Activated CD4-positive, alpha-beta T cell treated with anti-CD3 and anti-CD28 coated beads, Interleukin-2, amount 50 U/mL, for 16 hours (primary cell): ENCODE measurements at places on chromosomes 1 and 21.

GRCh38 chr1:92167151-92167550 is 50.6 kb upstream of the C1orf146 start:
- no peak for DNase-seq

DNA sequence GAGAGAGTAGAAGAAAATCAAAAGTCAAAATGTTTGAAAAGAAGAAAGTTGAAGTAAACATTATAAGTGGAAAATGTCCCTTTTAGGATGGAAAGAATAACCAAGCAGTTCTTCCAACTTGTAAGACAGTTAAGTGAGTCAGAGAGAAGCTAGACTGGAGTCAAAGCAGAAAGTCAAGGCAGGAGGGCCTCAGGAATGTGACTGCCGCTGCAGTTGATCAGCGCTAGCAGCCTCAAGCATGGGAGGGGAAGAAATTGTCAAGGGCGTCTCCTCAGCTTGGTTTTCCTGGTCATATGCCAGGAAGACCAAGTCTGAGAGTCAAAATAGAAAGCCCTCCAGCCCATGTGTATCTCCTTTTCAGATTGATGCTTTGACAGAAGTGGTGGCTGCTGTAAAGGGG is 23.2 kb downstream of the HAO2 start:
- no peak for DNase-seq

GRCh38 chr1:221565711-221566110 is 176.2 kb downstream of the DUSP10 start:
- DNase-seq: no peak

GRCh38 chr1:78289603-78290002 is 201.2 kb upstream of the PTGFR start:
- DNase-seq: no peak

DNA sequence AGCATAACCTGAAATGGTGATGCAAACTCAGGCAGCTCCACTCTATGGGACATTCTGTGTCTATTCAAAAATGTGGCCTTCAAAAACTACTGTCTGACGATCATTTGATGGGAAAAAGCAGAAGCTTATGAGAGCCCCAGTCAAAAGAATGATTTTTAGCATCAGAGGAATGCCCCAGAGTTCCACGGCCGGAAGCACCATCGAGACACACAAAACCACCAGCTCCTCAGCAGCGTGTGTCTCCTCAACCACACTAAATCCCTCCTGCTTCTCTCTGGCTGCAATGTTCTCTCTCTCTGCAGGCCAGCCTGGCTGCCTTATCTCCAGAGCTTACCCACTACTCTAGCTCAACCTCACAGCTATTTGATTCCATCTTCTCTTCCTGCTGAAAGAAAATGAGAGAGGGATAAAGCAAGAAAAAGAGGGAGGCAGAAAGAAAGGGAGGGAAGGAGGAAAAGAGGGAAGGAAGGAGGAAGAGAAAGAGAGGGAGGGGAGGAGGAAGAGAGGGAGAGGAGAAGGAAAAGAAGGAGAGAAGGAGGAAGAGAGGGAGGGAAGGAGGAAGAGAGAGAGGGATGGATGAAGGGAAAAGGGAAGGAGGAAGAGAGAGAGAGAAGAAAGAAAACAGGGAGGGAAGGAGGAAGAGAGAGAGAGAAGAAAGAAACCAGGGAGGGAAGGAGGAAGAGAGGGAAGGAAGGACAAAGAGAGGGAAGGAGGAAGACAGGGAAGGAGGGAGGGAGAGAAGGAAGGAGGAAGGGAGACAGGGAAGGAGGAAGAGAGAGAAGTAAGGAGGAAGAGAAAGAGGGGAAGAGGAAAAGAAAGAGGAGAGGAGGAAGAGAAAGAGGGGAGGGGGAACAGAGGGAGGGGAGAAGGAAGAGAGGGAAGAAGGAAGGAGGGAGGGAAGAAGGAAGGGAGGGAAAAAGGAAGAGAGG is 33.5 kb upstream of the LAPTM5 start:
- no peak for DNase-seq

DNA sequence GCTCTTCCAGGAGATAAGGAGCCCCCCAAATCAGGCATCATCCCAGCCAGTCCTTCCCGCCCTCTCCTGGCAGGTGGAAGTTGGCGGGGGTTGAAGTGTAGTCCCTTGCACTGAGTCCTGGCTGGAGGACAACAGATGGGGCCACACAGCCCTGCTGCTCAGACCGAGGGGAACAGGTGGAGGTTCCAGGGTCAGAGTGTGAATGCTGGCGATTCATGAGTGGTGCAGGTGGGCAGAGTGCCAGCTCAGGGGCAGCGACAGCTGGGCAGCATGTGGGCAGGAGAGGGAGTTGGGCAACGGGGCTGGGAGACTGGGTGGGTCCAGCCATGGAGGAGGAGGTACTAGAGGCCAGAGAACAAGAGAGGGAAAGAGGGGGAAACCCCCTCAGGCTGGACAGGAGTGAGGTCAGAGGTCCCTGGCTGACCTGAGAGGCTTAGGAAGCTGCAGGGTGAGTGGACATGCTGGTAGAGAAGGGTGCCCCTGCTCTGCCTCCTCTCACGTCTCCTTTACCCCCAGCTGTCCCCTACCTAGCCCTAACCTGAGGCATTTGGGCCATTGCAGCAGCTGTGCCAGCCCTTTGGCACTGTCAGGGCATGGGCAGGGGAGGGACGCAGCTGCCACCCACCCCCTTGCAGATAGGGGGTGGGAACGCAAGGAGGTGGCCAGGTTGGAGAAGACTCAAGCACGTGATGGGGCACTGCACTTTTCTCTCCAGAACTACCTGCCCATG is 11.3 kb upstream of the ADORA1 start:
- DNase-seq: no peak

DNA sequence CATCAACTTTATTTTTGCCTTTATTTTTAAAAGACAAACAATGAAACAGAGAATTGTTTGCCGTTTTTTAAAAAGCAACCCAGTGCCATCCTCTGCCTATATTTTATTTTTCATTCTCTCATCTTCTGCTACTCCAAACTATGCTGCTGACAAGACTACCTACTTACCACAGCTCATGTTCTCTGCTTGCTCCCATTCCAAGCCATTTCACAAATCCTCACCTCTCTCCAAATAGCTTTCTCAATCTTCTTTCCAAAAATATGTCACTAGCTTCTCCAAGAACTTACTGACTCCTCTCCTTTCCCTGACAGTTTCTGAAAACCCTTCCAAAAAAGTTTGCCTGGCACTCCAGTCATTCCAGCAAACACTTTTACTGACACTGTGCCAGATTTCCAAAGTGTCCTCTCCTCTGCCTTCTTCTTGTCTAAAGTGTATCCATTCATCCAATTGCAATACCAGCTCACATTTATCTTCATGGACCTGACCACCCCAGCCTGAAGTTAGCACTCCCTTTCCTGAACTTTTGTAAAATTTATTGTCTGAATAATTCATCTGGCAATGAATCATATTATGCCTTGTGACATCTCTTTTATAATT is 766.5 kb upstream of the B3GALT2 start:
- no peak for DNase-seq

- DNase-seq: no peak
These were observed 92.0 kb downstream of the ACTL8 start for GRCh38 chr1:17847111-17847510.

GRCh38 chr1:246153796-246154212 is 353.3 kb downstream of the SMYD3 start:
- no peak for DNase-seq

GRCh38 chr1:162342452-162342983 is 34.1 kb downstream of the SPATA46 start:
- no peak for DNase-seq

DNA sequence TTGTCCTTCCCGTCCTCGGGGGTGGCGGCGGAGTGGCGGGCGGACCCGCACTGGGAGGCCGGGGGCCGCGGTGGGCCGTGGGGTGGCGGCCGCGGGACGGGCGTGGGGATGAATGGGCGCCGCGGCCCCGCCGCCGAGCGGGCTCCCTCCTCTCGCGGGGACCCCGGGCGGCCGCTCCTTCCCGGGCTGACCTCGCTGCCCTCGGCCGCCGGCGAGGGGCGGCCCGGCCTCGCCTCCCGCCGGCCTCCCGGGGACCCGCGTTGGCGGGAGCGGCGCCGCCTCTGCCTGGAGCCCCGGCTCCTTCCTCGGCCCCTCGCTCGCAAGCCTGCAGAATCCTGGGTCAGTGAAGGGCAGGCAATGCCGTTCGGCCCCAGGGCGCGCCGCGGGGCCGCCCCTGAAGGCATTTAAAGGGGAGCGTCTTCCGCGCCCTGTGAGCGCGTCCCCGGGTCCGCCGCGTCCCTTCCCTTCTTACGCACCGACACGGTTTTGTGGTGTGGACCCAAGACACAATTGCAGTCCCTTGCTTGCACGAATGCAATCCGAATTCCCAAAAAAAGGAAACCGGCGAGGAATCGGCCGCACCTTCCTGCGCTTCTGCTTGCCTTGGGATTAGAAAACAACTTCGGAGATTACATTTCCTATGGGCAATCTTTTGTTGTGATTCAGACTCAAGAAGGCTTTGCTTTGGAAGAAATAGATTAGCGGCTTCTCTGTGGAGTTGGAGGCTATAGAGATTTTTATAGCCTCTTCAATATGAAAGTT is 776 bp downstream of the ITSN1 start:
- no peak for DNase-seq

DNA sequence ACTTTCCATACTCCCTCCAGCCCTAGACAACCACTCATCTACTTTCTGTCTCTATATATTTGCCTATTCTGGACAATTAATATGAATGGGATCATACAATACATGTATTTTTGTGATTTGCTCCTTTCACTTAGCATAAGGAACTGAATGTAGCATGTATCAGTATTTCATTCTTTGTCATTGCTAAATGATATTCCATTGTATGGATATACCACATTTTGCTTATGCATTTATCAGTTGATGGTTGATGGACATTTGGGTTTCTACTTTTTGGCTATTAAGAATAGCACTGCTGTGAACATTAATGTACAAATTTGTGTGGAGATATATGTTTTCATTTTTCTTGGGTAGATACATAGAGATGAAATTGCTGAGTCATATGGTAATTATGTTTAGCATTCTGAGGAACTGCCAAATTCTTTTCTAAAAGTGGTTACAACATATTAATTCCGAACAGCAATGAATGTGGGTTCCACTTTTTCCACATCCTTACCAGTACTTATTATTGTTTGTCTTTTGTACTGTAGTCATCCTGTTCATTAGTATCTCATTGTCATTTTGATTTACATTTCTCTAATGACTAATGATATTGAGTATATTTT is 121.0 kb downstream of the LRRC40 start:
- no peak for DNase-seq

- no peak for DNase-seq
These were observed 98.8 kb downstream of the ZFYVE9 start for GRCh38 chr1:52240592-52241210.

DNA sequence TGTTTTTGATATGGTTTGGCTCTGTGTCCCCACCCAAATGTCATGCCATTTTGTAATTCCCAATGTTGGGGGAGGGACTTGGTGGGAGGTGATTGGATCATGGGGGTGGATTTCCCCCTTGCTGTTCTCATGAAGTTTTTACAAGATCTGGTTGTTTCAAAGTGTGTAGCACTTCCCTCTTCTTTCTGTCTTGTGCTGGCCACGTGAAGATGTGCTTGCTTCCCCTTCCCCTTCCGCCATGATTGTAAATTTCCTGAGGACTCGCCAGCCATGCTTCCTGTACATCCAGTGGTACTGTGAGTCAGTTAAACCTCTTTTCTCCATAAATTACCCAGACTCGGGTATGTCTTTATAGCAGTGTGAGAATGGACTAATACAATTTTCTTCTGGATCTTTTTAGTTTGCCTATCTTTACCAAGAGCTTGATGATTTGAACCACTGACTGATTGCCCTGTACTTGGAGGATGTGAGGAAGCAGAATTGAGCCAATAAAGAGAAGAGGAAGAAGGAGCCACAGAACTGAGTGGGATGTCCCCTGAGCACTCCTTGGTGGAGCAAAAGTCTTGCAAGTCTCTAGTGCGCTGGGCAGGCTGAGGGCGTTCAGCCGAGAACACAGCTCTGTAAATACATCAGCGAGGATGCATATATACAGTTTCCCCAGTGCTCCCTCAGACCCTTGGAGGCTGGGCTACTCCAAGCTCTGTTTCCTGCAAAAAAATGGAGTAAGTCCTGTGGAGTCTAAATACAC is 102.6 kb downstream of the CYYR1 start:
- no peak for DNase-seq

- DNase-seq: no peak
These were observed 23.9 kb upstream of the TMEM52 start for GRCh38 chr1:1942753-1943656.

- DNase-seq: no peak
These were observed 22.7 kb downstream of the PTP4A2 start for GRCh38 chr1:31915438-31915837.
